ENCODE measurements at places on chromosomes 1 and 21.

DNA sequence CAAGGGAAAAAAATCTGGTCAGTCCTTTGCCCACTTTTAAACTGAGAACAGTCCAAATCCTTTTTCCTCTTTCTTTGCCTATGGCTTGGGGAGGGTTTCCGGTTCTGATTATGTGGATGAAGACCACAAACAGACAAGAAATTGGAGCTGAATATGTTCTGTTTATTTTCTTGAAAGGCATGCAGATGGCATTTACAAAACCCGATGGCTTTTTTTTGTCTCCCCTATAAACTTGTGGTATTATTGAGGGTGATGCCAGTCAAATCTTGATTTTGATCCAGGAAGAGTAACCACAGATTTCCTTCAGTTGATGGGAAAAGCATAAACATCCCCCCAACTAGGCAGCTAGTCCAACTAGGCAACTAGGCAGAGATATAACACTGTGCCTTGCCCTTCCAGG lies 38.9 kb downstream of the PLPP3 start:
- H3K4me3 ChIP-seq, result no peak overlapping the region
- no peaks in the 10 kb centered on the region for H3K36me3 ChIP-seq
- H3K27me3 ChIP-seq, result peaks cover 1% of the 10 kb centered on the region
- no peaks in the 10 kb centered on the region for H3K4me1 ChIP-seq

DNA sequence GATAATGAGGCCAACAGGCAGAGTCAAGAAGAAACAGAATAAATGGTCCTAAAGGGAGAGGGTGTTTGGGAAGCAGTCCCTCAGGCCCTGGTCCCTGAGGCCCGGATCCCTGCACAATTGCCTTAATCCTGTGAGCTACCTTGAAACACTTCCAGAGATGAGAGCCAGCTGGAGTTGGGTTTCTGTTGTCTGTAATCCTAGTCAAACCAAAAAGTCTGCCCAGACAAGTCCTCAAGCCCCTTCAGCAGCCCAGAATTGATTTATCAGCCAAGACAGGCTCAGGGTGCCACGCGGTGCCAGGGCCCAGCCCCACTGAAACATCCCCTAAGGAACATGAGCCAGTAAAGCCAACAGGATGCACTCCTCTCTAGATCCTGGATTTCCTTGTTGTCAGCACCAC lies 16.4 kb upstream of the CLSTN1 start:
- H3K36me3 ChIP-seq, result no peaks in the 10 kb centered on the region
- DNase-seq, result no peak
- H3K4me1 ChIP-seq, result no peaks in the 10 kb centered on the region

GRCh38 chr1:25080294-25081209 lies 150.5 kb upstream of the RUNX3 start:
- H3K4me3 ChIP-seq, result no peak overlapping the region
- DNase-seq, result no peak
- H3K27me3 ChIP-seq, result no peaks in the 10 kb centered on the region
- no peak overlapping the region for H3K27ac ChIP-seq

DNA sequence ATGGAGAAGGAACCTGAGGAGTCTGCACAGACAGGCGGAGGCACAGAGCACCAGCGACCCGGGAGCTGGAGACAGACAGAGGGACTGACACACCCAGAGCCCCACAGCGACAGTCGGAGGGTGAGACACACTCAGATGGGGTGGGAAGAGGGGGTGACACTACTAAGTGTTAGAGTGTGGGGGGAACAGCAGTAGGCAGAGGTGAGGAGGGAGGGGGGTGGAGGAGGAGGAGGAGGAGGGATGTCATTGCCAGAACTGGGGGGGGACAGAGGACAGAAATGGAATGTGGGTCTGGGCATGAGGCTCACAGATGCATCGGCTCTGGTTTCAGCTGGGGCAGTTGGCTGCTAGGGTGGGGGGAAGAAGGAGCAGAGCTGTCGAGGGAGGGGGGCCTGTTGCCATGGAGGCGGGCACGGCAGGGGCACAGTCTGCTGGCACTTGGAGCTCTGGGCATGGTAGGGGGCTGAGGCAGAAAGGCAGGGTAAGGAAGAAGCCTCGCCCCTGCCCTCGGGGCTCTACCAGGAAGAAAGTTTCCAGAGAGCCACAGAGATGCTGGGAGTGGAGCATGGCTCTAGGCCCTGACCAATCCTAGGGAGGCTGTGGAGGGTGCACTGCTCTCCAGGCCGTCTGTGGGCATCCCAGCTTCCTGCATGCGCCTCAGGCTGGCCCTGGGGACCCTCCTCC lies 37.3 kb downstream of the AHDC1 start:
- no peak overlapping the region for H3K27ac ChIP-seq
- DNase-seq, result no peak
- peaks cover 18% of the 10 kb centered on the region for H3K4me1 ChIP-seq

Data from activated CD4-positive, alpha-beta T cell treated with anti-CD3 and anti-CD28 coated beads for 36 hours (primary cell).